Activated CD4-positive, alpha-beta memory T cell treated with anti-CD3 and anti-CD28 coated beads for 36 hours (primary cell): ENCODE measurements at places on chromosomes 7 and 10. TPM values are rescaled to one million over a fixed set of nuclear protein-coding genes. Genes with fewer than 3 reads are reported as not detected.
A peak's percentile ranks its signal among the peaks of the same experiment; 100 is the strongest.

DNA sequence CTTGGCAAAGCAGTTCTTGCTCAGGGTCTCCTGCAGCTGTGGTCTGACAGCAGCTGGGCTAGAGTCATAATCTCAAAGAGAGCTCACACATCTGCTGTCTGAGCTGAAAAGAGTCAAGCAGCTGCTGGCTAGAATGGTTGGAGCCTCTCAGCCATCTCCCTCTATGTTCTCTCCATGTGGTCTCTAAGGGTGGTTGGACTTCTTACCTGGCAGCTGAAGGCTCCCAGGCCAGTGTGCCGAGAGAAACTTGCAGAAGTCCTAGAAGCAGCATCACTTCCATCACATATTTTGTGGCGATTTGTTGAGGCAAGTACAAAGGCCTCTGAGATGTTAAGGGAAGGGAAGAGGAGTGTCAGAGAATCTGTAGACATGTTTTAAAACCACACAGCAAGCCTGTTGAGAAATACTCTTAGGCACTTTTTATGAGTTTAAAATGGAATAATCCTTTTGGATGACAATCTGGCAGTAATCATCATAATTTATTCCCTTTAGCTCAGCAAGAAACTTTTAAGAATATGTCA, 93.2 kb downstream of the REEP3 start:
- H3K4me1 ChIP-seq, result peaks cover 6% of the 10 kb centered on the region
- H3K4me3 ChIP-seq, result no peak overlapping the region
- peaks cover 12% of the 10 kb centered on the region for H3K36me3 ChIP-seq
- no peak for DNase-seq
- H3K27ac ChIP-seq, result no peak overlapping the region
- H3K27me3 ChIP-seq, result no peaks in the 10 kb centered on the region

- peak overlapping the region; percentile 53 for H3K4me3 ChIP-seq
- peaks cover 7% of the 10 kb centered on the region for H3K36me3 ChIP-seq
- H3K4me1 ChIP-seq, result peaks cover 76% of the 10 kb centered on the region
- no peaks in the 10 kb centered on the region for H3K27me3 ChIP-seq
- peak overlapping the region; percentile 96 for H3K27ac ChIP-seq
- DNase-seq, result peak; percentile 65
Measured at GRCh38 chr10:62185919-62186692, 82.5 kb downstream of the RTKN2 start.

GNAT3 gene
- total RNA-seq, result not detected

ASB10 gene
- total RNA-seq, result not detected

ZNF212 gene
- total RNA-seq, result 21.9 TPM

MAT1A gene
- not detected for total RNA-seq
